ENCODE measurements at places on chromosomes 3 and 15. TPM values are rescaled to one million over a fixed set of nuclear protein-coding genes. Genes with fewer than 3 reads are reported as not detected.

DNA sequence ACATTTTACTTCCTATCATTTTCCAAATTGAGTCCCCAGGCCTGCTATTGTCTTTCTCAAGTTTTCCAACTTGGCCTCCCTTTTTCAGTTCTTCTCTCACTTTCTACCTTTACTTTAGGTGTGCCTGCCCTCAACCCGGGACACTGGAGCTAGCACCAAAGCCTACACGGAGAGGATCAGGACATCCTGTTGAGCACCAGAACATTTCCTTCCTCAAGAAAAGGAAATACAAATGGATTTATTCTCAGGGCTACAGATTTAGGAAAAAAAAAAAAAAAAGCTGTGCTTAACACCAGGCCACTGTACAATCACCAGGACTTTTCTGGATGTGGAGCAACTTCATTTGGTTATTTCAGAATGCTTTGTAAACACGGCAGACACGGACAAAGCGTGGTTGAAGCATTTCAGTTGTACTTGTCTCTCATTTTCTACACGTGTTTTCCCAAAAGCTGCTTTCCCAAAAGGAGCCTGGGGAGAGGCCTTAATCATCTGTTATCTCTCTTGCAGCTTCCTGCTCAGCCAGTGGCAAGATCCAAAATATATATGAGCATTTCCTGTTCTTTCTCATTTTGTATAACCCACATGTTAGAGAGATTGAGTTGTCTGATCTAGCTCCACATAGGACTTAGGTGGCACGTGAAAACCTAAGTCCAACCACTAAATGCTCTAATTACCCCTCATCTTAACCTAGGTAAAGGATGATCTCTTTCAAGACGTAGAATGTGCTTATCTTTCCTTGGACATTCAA lies 15.5 kb upstream of the ATP1B3 start:
- no peak for DNase-seq

GRCh38 chr15:74277242-74277810 lies 41.2 kb downstream of the CCDC33 start:
- no peak for DNase-seq

DNA sequence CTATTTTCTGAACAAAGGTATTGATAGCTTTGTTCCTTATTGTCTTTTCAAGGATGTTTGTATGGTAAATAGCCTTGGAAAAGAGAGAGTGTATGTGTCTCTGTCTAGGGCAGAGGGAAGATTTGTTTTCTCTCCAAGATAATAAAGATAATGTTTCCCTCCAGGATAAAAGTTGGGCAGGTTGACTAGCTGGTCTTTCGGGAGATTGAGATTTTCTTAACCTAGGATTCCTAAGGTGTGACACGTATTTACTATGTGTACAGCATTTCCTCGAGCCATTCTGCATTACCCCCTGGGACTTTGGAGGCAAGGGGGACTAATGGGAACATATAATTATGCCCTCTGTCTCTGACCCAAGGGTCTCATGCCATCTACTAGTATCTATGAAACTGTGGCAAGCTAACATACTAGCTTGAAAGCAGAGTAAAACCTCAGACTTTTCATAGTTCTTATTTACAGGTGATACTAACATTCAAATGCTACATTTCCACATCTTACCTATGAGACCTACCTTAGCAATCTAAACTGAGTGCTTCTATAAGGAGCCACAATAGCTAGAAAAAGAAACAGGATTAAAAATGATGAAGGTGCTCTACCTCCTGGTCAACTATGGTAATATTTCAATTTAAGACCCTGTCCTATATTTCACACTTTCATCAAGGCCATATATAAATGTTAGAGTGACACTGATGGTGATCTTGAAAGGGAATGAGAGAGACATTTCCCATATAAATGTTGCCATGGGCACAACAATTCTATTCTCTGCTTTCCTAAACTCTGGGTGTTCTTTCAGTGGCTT lies 252.9 kb upstream of the CBLB start:
- no peak for DNase-seq

GRCh38 chr15:84928843-84929168 lies 44.3 kb downstream of the SLC28A1 start:
- no peak for DNase-seq

DNA sequence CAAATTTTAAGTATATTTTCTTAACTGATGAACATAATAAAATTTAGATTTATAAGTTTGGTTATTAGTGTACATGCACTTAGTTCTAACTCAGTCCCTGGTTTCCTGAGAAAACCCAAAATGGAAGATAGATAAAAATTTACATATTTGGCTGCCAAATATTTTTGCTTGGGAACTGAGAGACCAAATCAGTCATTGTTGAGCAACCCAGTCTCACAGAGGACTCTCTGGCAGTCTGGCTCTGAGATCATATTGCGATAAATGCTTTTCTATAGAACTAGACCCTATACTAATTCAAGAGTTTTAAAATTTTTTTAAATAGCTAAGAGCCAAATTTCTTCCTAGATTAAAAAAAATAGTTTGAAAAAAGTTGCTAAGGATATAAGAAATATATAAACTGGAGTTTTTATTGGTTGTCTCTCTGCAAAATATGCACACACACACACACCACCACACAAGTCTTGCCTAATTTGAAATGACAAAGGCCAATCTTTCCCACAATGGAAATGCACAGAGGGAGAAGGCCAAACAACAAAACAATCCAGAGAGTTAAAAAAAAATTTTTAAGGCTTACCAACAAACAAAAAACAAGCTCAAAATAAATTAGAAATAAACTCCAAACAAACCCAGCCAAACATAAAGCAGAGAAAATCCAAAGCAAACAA lies 259.5 kb downstream of the MECOM start:
- no peak for DNase-seq

DNA sequence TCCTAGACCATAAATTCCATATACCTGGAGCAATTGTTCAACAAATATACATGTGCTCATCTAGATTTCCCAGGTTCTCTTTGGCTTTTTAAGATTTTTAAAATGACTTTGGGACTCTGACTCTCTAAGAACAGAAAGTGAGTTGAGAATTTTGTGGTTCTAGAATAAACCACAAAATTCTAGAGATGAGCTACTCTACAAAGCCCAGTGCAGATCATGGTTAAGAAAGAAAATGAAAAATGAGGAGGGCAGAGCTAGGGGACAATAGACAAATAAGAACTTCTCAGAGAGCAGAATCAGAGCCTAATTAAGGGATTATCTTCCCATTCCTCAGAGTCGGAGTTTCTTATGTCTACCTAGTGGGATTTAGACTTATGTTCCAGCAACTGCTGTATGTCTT lies 694.7 kb downstream of the ZNF385D start:
- no peak for DNase-seq

DNA sequence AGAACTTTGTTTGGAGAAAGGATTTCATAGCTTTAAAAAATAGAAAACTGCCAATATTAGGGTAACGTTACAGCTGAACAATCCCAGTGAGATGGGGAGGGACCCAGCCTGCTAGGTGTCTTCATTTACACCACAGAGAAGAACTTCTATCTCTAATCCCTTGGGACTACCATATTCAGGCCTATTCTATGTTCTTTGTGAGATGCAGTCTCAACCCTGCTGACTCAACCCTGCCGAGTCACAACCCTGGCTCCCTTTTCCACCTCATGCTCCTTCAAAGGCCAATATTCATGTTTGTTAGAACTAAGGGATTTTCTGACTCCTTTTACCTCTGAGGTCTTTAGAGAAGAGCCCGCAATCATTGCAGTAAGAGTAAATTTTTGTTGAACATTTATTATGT lies 350.5 kb downstream of the EPHB1 start:
- no peak for DNase-seq

DNA sequence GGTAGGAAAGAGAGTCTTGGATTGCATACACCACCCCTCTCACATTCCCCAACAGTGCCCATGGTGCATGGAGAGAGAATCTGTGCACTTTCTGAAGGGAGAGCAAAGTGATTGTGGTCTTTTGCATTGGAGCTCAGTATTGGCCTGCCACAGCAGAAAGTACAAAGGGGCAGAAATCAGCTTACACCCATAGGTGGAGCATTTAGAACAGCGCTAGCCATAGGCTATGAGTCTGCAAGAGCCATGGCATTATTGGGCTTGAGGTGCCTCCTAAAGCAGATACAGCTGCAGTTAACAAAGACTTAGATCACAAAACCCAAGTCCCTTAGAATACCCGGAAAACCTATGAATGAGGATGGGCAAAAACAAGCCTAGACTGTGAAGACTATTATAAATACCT lies 21.8 kb downstream of the SI start:
- DNase-seq = no peak

- no peak for DNase-seq
Observed at GRCh38 chr3:31013090-31013489, 118.6 kb upstream of the GADL1 start.

DNA sequence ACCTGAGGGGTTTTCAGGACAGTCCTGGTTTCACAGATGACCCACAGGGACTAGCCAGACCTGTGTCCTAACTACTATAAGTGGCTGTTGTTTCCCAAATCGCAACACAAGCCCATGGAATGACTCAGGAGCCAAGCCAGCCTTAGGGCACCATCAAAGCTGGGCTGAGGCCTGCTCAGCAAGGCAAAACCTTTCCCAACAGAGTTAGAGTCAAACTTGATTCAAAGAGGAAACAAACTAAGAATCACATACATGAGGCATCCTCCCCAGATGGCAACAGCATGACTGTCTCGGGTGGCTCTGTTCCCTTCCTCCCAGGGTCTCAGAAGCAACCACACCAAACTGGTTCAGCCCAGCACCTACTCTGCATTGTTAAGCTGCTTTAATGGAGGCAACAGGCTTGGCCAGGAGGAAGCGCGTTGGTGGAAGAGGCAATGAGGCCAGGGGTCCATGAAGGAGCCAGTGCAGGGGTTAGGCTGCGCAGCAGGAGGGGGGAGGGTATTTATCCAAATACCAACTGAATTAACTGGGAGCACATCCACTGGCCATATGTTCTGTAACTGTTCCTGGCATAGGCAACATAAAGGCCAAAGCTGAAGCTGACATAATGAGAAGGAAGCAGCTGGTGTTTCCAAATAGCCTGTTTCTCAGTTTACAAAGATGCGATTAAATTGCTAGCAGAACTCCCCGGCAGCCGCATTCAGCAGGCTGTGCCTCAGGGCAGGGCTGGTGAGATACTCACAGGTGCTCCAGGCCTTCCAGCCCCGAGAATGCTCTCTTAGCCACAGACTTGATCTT lies 102.4 kb downstream of the LRIG1 start:
- no peak for DNase-seq

- DNase-seq = no peak
Observed at GRCh38 chr3:192917404-192918274, at the start of gene MB21D2. TSS of gene MB21D2 (minus strand) at chr3:192917856. CDS start at chr3:192917840, 16 bp downstream.

DNA sequence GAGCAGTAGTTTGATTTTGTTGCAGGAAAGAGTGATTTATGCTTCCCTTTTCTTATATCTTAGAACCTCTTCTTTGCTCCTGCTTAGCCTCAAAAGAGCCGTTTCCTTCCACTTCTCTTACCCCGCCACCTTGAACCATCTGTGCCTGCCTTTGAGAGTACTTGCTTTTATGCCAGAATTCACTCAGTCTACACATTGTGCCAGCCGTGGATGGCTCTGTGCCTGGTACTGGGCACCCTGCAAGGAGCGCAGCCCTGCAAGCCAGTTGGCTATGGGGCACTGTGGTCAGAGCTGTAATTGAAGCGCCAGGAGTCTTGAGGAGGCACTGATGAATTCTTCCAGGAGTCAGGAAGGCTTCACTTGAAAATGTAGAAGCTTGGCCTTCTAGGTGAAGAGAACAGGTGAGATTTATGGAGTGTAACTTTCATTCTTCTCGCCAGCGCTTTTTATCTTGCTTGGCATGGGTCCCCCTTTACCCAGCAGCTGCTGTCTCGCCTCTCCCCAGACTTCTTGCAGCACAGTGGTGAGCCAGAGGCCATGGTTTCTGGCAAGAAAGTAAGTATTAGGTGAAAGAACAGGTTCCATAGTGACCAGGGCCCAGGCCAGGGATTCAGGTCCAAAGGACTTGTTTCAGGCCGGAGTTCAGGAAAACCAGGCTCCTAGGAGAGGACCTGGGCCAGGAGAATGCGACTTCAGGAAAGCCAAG lies 4.9 kb downstream of the TMED3 start:
- no peak for DNase-seq

DNA sequence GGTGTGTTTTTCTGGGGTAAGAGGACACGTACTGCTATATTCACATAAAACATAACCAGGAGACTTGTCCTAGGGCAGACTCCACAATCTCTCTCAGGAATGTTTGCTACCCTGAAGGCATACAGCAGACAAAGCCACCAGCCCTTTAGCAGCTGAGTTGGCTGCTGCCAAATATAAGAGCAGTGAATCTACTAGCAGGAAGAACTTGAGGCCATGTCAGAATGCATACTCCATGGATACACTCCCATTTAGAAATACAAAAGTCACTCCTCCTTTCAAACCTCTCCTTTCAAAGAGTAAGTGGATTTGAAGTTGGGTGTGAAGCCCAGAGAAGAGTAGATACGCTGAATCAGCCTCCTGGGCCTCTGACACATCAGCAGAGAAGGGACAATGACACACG lies 94.1 kb downstream of the CADPS start:
- no peak for DNase-seq

DNA sequence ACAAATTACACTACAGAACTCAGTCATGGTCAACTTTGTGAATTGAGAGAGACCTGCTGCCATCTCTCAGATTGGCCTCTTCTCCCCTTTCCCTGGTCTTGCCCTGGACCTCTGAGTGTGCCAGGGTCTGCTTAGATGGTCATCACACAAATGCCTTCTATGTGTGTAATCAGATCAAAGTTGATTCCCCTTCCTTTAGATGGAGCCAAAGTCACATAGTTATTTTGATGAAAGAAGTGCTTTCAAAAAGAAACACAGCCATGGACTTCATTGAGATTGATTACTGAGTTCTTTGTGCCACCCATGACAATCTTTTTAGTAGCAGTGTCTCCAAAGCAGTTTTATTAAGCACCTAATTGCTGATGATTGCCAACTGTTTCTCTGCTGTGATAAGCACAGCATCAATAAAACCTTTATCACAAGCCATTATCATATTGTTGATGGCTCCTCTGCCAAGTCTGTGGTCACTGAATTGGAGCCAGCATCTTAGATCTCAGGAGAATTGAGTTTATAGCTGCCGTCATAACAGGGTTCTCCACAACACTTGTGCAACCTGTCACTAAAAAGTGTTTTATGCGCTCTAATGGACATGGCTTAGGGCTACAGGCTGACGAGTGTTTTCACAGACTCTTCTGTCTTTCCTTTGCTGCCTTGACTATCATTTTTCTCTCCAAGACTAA lies 149.7 kb upstream of the NUDT16 start:
- no peak for DNase-seq

GRCh38 chr3:194592798-194593752 lies 40.1 kb downstream of the TMEM44 start:
- DNase-seq = peak; percentile 99

The WDR93 gene
- not detected for total RNA-seq

The RUVBL1 gene
- total RNA-seq = 82.7 TPM

The CLRN1 gene
- not detected for total RNA-seq

The RAD54L2 gene
- 12.6 TPM for total RNA-seq

The MESP1 gene
- total RNA-seq = 2.7 TPM

The CACNA2D2 gene
- 0.14 TPM for total RNA-seq

The PTH1R gene
- total RNA-seq = 1.2 TPM

The GPR15 gene
- not detected for total RNA-seq

The MESP2 gene
- total RNA-seq = 2.5 TPM

The MKRN3 gene
- total RNA-seq = not detected

The MORC1 gene
- total RNA-seq = not detected
